Stimulated activated CD8-positive, alpha-beta memory T cell treated with anti-CD3 and anti-CD28 coated beads, Interleukin-4, amount 100 ng/mL, for 1 hour (primary cell): ENCODE measurements at places on chromosomes 13 and 19.

GRCh38 chr13:98405690-98406344 lies 171.1 kb downstream of the STK24 start:
- DNase-seq: no peak

- no peak for DNase-seq
Observed at GRCh38 chr13:48892688-48893075, 83.0 kb upstream of the FNDC3A start.

DNA sequence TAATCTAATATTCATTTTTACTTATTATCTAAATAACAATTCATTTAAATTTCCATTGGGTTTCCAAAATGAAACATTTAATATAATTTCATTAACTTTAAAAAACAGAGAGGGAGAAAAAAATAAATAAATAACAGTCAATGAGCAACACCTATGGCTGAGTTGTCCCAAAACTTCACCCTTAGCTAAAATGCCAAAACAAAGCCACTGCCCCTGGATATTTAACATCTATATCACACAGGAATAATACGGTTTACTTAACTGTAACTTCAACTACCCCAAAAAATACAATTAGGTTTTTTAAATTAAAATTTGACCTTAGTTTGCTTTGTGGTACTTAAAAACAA lies 541 bp downstream of the ELF1 start:
- DNase-seq: no peak

GRCh38 chr19:3836887-3837286 lies 32.0 kb downstream of the ZFR2 start:
- DNase-seq: no peak

- peak; percentile 68 for DNase-seq
Observed at GRCh38 chr19:35211545-35212230, 16.9 kb downstream of the FAM187B start.

DNA sequence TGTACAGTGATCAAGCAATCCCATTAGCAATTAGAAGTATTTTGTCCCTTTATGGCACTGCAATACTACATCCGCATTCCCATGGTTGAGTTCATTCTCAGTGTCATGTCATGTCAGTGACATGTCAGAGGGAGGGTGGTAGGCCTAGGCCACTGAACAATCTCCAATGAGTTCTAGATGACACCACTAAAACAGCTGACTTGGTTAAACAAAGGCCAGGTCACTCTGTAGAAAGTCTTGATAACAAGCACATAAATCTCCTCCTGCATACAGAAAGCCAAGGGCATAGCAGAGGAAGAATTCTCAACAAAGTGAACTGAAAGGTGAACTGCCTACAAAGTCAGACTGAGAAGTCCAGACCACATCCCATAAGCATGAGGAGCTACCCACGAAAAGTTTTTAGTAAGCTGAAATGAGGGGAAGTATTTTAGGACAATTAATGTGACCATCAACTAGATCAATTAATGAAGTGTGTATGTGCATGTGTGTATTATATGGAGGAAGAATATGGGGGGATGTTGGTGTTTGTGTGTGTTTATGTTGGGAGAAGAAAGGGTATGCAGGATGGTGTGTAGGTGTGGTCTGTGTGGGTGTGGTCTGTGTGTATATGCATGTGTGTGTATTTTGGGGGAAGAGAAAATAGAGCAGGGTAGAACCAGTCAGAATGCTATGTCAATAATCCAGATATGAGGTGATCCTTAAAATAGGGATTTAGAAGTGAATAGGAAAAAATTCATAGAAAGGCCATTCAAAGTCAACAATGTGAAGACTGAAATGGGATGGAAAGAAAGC lies 67.7 kb downstream of the TBC1D4 start:
- DNase-seq: no peak

GRCh38 chr13:32047088-32047487 lies 15.5 kb downstream of the FRY start:
- DNase-seq: no peak
